ENCODE measurements at places on chromosomes 2 and 18. TPM values are rescaled to one million over a fixed set of nuclear protein-coding genes. Genes with fewer than 3 reads are reported as not detected.

GRCh38 chr2:230205034-230205433, 14.8 kb downstream of the SP110 start:
- no peak for DNase-seq

DNA sequence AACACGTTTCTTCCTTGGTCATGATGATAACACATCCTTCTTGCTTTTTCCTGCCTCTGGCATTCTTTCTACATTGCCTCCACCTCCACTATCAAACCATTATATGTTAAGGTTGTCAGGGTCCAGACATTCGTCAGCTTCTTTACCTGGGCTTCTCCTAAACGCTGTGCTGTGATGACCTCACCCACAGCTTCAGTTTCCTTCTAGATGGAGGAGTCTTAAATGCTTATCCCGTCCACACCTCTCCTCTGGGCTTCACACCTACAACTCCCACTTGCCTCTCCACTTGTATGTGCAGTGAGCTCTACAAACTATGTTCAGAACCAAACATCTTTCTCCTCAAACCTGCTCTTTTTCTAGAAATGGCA, 666 bp upstream of the STAT1 start:
- DNase-seq, result no peak

Gene AGBL5
- total RNA-seq, result 14.3 TPM

- DNase-seq, result no peak
These were observed 71.8 kb upstream of the DAPL1 start for GRCh38 chr2:158723181-158723838.

Gene MERTK
- 16.8 TPM for total RNA-seq

Gene SKA1
- 3.8 TPM for total RNA-seq

Gene GKN2
- not detected for total RNA-seq

GRCh38 chr2:190726255-190726654, 77.4 kb downstream of the NAB1 start:
- no peak for DNase-seq

GRCh38 chr18:9506046-9506792, 30.9 kb downstream of the RALBP1 start:
- no peak for DNase-seq

Gene REG1A
- not detected for total RNA-seq

DNA sequence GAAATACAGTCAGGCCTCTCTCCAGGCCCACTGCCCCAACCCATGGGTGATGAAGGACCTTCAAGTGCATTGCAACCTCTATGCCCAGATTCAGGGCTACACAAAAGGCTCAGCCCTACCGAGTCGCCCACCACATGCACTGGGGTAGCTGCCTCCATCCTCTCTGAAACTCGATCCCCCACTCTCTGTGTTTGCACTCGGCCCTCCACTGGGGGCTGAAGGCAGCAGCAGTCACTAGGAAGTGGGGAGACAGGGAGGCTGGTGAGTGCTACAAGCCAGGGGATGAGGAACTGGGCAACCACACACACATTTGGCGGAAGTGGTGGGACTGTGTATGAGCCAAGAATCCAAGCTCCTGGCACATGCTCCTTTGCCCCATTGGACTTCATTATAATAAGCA, 94.6 kb downstream of the CERS6 start:
- no peak for DNase-seq

DNA sequence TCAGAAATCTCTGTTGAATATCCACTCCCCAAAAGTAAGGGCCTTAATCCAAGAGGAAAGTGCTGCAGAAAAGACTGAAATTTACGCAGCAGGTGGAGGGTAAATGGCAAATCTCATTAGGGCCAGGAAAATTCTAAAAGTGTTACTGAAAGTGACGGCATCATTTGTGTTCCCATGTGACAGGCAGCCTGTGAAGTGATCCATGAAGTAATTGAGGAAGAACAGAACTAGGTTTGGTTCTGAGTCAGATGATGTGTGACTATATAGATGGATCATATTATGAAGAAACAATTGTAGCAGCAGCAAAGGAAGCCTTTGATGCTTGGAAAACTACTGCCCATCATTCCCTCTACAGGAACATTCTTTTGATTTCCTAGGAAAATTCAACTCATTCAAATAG, 401.2 kb downstream of the TGIF1 start:
- no peak for DNase-seq

- DNase-seq, result no peak
These were observed 116.4 kb upstream of the CAPN13 start for GRCh38 chr2:30923623-30924022.

Gene STAT4
- 2.5 TPM for total RNA-seq

GRCh38 chr18:44526705-44527415, 153.8 kb upstream of the SETBP1 start:
- DNase-seq, result no peak

GRCh38 chr2:32877587-32878510, 68.9 kb upstream of the LTBP1 start:
- DNase-seq, result no peak

- no peak for DNase-seq
These were observed 300.9 kb downstream of the NBAS start for GRCh38 chr2:15260196-15260595.

- DNase-seq, result peak; percentile 36
These were observed 814 bp upstream of the RAB1A start for GRCh38 chr2:65130664-65131175.

- no peak for DNase-seq
These were observed 33.0 kb downstream of the LANCL1 start for GRCh38 chr2:210443527-210443926.

DNA sequence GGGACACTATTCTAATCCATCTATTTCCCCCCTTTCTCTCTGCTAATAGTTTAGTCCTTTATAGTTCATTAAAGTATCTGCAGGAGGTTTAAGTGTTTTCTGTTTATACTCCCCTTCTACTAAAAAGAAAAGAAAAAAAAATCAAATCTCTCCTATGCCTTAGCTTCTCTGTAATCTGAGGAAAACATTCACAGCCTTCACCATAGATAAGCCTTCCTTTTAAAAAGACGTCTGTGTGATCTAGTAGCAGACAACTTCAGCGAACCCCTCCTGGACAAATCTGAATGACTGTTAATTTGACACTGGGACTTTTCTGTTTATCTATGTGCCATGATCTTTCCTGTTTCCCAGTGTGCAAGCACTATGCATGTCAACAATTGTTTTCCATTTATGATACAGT, 70.4 kb upstream of the CDH19 start:
- DNase-seq, result no peak

GRCh38 chr18:23226930-23227725, 91.8 kb downstream of the CABLES1 start:
- DNase-seq, result no peak

Gene KIAA2012
- 1.2 TPM for total RNA-seq

DNA sequence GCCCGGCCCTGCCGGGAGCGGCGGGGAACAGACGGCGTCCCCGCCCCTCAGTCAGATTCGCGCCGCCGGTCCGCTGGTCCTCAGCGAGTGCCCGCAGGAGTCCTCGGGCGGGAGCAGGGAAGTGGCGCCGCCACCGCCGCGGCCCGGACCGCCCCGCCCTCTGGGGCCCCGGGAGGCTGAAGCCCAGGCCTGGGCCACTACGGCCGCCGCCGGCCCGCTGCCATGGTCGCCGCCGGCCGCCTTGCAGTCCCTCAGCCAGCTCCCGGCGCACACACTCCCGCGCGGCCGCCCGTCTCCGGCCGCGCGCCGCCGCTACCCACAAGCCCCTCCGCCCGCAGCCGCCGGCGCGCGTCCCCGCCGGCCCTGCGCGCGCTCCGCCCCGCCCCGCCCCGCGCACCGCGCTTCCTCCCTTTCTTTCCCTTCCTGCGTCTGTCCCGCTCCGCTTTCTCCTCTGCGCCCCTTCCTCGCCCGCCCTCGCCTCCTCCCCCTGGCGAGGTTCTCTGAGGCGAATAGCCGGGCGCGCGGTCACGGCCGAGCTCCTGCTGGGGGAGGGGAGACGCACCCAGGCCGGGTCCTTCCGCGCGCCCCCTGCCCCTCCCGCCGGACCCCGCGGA, at the start of gene ROCK2:
TSS of gene ROCK2 (minus strand) at position 295 of the 614 bp plus-strand sequence. CDS start 500 bp downstream, outside the sequence.
- DNase-seq, result peak; percentile 76

GRCh38 chr2:201402651-201403562, 45.8 kb upstream of the FLACC1 start:
- DNase-seq, result no peak

- no peak for DNase-seq
These were observed 162.6 kb downstream of the SS18 start for GRCh38 chr18:25927830-25928229.

DNA sequence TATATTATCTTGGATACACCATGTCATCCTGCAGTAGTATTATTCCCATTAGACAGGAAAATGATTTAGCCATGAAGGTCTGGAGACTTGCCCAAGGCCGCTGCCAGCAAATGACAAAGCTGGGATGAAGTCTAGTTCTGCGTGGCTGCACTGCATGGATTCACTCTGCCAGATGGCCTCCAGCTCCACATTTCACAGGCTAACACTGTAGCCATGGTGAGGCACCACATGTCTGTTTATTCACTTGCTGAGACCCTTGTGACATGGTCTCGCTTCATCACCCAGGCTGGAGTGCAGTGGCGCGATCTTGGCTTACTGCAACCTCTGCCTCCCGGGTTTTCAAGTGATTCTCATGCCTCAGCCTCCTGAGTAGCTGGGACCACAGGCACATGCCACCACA, 31.5 kb upstream of the SCG2 start:
- no peak for DNase-seq

GRCh38 chr2:239642406-239643004, 241.7 kb upstream of the HDAC4 start:
- DNase-seq, result no peak

- no peak for DNase-seq
These were observed 141.7 kb downstream of the DIS3L2 start for GRCh38 chr2:232103140-232103737.

GRCh38 chr2:43021791-43022509, 204.5 kb downstream of the ZFP36L2 start:
- DNase-seq, result no peak

DNA sequence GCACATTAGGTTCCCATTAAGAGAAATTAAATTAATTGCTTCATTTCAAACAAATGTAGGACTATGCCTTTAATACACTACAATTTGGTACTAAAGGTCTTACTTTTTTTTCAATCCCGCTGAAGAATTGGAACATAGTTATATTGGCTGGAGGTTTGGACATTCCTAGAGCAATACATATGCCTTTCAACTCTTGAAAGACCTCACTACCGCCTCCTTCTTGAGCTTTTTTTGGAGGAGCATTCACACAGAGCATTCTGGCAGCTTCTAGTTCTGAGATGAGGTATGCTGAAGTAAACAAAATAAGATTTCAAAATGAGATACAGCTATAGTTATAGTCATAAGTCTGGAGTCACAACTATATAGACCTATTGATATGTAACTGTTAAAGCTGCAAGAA, 10.9 kb downstream of the FAM98A start:
- DNase-seq, result no peak

DNA sequence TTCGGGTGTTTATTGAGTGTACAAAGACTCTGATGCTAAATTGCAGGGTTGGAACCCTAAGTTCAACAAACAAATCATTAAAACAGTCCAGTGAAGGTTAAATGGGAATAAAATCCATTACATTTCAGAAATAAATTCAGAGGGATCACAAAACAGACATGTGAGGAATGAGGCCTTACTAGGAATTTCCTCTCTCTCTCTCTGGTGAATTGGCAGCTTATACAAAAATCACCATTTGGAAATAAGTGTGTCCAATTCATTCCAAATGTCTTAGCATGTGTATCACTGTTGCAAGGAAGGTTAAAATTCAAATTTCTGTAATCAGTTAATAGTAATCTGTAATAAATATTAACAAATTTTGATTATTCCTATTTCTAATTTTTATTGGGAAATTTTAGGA, 228.6 kb upstream of the PXDN start:
- no peak for DNase-seq

GRCh38 chr2:18623782-18624181, 34.4 kb upstream of the NT5C1B start:
- no peak for DNase-seq

Gene ARHGAP28
- total RNA-seq, result 42.6 TPM

DNA sequence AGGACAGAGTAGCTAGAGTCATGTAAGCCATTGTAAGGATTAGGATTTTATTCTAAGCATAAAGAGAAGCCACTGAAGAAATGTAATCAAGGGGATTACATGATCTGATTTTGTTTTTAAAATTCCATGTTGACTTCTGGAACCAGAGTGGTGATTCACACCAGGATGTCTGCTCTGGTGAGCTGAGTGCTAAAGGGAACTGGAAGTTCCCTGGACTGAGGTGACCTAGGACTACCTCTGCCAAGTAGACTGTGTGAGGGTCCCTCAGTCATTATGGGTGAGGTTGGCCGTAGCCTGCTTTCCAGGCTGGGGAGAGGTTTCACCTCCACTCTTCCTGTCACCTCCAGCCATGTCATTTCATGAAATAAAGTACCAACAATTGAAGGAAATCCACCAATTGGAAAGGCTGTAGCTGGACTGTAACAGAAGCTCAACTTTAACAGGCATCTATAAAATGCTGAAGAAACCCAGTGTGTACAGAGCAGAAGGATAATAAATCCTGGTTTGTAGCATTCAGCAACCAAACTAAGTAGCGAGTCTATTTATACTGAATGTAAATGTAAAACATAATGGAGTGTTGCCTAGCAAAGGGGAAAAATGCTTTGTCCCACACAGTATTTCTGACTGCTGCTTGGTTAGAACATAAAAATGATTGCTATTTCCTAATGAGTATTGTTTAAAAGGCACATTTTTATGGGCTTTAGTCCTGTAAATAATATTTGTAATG, 507.4 kb upstream of the PKDCC start:
- DNase-seq, result no peak

Gene SCN2A
- total RNA-seq, result 24.2 TPM

Gene CHRND
- 0.17 TPM for total RNA-seq
